ENCODE measurements at places on chromosomes 5 and 9. TPM values are rescaled to one million over a fixed set of nuclear protein-coding genes. Genes with fewer than 3 reads are reported as not detected.

DNA sequence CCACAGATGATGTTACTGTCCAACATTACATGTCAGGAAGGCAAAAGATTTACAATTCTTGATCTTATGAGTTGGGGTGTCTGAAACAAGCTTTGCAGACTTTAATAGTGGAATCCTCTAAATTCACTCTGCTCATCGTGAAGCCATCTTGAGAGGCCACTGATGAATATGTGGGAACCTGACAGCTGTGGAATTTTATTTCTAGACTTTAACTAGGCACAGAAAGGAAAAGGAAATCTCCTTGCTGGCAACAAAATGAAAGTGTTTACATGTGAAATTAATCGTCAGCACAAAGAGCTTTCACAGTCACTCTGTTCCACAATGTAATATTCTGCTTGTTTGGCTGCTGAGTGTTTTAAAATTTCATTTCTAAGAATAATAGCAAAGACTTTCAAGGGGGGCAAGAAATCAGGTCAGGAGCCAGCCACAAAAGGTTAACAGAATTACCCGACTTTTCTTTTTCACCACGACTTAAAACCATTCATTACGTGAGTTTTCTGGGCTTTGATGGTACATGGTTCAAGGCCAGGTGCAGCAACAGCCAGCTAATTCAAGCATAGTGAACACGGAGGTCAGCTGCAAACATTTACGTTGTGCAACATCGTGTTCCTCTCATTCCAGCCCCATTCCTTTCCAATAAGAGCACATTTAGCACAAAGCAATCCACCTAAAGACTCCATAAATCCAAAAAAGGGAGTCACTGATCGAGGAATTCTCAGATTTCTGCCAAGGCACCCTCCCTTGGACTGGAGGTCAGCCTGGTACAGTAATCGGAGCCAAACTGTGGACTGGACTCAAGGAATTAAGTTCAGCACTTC lies 14.6 kb downstream of the NREP start:
- DNase-seq: no peak

- DNase-seq: no peak
These were observed 36.7 kb downstream of the BRINP1 start for GRCh38 chr9:119332522-119332921.

GRCh38 chr5:55338810-55339243 lies 31.0 kb downstream of the MTREX start:
- DNase-seq: no peak

DNA sequence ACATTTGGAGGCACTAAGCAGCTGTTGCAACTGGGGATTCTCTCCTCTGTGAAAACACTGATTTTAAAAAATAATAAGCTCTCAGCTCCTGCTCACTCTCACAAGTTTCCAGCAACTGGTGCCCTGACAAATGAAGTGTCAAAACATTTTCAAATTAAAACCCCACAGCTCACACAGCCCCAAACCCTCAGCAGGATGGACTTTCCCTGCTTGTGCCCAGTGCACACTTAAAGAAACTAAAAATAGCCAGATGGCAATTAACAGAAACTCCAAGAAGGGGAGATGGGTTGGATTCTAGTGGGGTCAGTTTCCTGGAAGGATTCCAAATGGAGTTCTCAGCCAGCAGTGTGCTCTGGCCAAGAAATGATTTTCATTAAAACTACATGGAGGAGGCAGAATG lies 163.0 kb upstream of the PUM3 start:
- DNase-seq: no peak

DNA sequence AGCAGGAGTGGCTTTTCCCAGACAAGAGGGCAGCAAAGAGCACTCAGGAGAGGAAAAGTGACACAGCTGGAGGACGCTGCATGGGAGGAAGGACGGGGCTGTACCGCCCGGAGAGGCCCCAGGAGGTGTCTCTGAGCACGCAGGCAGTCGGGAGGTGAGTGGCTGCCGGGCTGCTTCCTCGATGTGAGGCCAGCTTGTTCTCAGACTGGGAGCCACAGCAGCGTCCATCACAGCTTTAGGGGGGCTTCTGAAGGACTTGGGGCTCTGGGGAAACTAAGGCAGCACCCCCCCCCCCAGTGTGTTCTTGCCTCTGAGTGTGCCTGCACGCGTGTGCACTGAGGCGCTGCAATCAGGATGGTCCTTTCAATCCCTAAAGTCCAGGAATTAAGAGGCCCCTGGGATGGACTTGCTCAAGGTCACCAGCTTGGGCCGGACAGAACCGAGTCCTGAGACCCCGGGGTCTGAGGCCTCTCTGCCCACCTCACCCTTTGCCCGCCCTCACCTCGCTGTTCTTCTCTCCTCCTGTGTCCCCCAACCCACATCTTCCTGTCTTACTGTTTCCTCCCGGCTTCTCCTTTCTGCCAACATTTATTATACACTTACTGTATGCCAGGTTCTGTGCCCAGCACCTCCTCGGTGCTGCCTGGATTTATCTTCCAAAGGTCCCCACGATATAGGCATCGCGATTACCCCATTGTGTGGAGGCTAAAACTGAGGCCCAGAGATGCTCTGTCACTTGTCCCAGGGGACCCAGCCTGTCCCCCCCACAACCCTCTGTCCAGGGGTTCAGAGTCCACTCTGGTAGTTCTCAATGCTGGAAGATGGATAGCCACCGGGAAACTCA lies 32.9 kb downstream of the FAM163B start:
- no peak for DNase-seq

GRCh38 chr5:179339996-179340395 lies 5.3 kb downstream of the ADAMTS2 start:
- DNase-seq: no peak

GRCh38 chr9:36328798-36329411 lies 70.7 kb upstream of the GNE start:
- peak; percentile 34 for DNase-seq

The ADAM19 gene
- 6.5 TPM for total RNA-seq

The FKBP15 gene
- 8.7 TPM for total RNA-seq

The IER5L gene
- 21.7 TPM for total RNA-seq

The KCTD16 gene
- total RNA-seq: not detected

The CCNO gene
- total RNA-seq: not detected
